SW 1271 (cell line): ENCODE measurements at places on chromosomes 5 and 9.

DNA sequence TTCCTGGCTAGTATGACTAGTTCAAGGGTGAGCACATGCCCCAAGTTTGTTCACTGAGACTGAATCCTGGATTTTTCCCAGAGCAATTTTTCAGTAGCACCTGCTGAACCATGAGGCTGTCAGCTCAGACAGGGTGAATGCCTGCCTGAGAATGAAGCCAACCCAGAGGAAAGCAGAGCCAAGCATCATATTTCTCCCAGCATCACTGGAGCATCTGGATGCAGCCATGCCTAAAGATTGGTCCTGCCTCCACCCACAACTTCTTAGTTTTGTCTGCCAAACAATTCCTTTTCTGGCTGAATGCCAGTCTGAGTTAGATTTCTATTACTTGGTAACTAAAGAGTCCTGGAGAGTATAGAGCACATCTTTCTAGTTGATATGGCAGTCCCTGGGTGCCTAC is 343.6 kb downstream of the CSNK1G3 start:
- no peak for DNase-seq

- no peak for DNase-seq
These were observed 98.1 kb downstream of the KDM4C start for GRCh38 chr9:6855860-6856259.

DNA sequence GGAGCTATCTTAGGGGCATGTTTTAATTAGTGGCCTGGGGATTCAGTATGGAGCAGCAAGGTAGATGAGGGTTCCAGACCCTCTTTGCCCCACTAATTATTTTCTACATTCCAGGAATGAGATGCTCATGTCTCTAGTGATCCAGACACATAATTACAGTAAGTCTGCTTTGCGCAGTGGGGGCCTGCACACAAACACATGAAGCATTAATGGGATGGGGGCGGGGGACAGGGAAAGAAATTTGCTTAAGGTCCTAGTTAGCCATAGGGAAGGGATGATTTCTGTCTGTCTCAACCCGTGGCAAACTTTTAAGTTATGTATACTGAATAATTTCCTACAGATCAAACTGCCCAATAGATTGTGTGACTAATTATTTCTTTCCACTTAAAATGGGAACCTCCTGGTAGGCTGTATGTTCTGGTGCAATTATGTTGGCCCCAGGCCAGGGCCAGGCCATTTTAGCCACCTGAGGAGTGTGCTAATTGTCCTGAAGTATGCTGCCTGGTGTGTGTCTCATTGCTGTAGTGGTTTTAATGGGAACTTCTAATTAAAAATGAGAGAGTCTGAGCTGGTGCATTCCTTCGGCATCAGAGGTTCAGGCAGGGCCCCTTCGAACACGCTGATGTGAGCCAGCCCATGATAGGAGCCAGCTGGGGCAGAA is 134.4 kb downstream of the PTTG1 start:
- DNase-seq: no peak

- DNase-seq: no peak
These were observed 59.4 kb upstream of the TNFSF8 start for GRCh38 chr9:114989600-114990410.

DNA sequence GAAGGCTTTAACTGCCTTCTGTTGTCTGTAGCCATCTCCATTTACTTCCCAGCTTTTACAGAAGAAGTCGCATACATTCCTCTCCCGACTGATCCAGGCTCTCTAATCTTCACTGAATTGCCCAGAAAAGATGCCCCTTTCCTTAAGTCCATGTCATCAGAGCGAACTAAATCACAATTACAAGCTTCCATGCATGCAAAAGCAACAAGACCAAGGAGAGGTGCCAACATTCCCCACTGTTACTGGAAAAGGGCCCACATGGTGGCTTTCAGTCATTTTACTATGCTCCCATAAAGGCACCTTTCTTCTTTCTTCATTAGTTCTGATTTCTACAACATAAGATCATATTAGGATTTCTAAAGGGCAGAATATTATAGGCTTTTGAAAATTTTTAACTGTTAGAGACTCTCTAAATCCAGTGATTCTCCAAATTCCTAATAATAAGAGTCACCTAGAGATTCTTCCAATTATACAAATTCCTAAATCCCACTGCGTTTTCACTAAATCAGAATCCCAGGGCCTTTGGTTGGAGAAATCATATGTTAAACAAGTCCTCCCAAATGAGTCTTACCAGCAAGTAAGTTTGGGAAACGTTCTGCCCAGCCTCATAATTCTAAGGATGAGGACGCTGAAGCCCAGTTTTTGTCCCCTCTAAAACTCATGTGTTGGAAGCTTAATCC is 17.0 kb upstream of the ZFR start:
- DNase-seq: no peak

- DNase-seq: no peak
These were observed 51.2 kb downstream of the NIM1K start for GRCh38 chr5:43243270-43243669.

DNA sequence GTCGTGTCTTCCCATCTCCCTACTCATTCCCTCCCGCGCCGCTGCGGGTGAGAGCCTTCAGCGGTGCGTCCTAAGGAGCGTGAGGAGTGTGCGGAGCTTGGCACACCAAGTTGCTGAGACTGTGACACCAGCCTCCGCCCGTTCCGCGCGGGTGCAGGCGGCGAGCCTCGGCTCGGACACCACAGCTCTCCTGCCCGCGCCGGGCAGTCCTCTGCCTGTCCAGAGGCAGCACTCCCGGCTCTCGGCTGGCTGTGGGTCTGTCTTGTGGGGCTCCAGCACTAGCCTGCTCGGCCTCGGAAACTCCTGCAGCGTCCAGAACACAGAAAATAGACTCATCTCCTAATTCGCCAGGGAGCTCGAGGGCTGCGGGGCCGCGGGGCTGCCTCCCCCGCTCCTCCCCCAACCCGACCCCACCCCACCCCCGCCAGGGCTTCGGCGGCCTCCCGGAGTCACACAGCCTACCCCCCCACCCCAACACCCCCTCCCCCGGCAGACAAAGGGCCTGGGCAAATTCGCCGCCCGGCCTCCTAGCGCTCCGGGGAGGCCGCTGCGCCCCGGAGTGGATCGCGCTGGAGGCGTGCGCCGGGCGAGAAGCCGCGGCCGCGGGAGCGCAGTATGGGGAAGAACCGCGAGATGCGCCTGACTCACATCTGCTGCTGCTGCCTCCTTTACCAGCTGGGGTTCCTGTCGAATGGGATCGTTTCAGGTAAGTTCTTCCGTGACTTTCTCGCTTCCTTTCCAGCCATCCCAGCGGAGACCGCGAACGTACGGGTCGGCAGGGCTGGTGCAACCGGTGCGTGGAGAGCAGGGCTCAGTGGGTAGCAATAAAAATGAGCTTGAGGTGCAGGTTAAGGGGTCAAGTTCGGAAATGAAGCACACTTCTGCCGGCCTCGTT is at the start of gene ADAMTS19:
Gene ADAMTS19, plus strand, starts transcription at position 522 of the 895 bp plus-strand sequence. Its CDS starts 94 bp downstream, at position 616.
- no peak for DNase-seq

GRCh38 chr5:110753600-110753999 is 14.8 kb downstream of the SLC25A46 start:
- no peak for DNase-seq

DNA sequence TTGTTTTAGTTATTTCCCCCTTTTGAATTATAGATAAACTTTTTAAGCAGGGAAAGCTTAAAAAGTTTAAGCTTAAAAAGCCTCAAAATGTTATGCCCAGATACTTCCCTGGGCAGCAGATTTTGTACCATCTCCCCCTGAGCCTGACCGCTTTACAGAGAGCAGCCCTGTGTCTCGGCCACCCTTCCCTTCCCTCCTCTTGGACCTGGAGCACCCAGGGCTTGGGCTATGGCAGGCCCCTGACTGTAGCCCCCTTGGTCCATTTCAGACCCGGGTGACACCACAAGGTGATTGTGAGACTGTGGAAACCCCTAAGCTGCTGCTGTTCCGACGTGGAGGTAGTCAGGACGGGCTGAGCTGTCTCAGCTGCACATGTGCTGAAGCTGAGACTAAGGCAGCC is 97.7 kb downstream of the RALGPS1 start:
- no peak for DNase-seq

DNA sequence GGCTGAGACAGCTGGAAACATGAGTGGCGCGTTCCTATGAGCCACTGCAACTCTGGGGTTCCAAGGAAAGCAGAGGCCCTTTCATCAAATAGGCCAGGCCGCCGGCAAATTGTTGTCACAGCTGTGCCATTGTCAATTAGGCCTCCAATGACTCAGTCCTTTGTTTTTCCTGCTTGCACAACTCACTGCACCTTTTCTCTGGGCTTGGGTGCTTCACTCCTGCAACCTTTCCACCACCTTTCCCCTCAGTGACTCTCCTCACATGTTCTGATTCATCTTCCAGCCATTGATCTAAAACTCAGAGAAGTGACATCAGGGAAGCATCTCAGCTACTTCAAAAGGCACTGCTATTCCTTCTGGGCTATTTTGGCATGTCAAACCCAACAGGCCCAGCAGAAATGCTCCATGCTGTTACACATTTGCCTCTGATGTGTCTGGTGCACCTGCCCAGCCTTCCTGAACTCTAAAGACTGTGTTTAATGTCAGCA is 653.7 kb downstream of the NR2F1-AS1 start:
- no peak for DNase-seq

DNA sequence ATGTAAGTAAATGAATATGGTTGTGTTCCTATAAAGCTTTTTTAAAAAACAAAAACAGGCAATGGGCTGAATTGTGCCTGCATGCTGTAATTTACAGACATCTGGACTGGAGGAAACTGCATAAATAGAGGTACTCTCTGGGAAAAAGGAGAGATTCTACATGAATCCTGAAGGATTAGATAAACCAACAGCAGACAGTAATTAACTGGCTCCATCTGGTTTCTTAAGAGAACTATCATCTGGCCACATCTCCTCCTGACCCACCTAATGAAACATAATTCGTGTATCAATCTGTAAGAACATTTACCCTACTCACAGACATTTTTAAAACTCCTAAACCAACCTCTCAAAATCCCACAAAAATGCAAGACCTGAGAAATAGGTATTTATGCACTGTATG is 528.1 kb upstream of the ST8SIA4 start:
- DNase-seq: no peak

DNA sequence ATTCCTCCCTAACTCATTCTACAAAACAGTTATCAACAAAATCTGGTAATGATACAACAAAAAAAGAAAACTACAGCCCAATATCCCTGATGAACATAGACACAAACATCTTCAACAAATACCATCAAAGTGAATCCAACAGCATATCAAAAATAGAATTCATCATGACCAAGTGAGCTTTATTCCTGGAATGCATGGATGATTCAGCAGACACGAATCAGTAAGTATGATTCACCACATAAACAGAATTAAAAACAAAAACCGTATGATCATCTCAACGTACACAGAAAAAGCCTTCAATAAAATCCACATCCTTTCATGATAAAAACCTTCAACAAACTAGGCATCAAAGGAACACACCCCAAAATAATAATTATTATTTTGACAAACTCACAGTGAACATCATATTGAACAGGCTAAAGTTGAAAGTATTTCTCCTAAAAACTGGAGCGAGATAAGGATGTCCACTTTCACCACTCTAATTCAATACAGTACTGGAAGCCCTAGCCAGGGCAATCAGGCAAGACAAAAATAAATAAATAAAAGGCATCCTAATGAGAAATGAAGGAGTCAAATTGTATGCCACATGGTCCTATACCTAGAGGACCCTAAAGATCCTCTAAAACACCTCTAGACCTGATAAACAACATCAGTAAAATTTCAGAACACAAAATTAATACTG is 305.1 kb upstream of the RGMB start:
- peak; percentile 63 for DNase-seq

DNA sequence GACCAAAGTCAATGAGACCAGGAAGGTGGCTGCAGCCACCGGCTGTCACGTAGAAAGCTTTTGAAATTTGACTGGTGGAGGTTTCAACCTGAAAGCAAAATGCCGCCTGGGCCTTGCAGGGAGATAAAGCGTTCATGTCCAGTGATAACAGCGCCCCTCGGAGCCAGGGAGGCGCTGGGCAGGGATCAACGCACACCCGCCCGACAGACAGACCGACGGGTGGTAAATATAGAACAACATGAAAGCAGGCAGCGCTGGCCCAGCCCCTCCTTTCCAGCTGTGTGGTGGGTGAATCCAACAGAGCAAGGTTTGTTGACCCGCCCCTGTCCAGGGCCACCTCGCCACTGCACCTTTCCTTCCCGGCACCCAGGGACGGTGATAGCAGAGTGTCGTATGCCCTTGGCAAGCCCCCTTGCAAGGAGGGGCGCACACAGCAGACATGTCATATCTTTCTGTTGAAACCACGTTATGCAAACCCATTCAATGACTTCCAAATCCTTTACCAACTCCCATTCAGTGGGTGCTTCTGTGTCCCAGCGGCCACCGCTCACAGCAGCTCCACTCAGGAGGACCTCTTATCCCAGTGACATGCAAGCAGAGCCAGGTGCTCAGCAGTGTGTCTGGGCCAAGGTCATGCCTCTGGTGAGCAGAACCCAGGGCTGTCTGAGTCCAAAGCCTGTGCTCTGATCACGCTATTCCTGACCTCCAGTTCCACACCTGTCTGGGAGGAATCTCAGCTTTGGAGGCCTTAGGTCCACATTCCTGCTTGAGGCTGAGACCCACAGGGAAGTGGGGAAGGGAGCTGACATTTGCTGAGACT is 38.7 kb downstream of the NKX2-5 start:
- no peak for DNase-seq

- no peak for DNase-seq
These were observed 98.0 kb upstream of the NR3C1 start for GRCh38 chr5:143501310-143502044.

DNA sequence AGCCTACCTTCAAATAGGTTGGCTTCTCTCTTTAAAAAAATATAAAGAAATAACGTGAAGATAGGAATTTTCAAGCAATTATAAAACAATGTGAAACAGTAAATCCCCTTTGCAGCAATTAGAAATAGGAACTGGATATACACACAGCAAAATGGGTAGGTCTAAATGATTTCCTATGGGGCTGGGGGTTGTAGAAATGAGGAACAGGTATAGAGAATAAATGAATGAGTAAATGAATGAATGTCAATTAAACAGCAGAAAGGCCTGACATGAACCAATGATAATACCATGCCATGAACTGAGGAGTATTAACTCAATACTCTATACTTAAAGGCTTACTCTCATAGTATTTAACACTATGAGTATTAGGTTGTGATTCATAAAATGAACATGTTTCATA is 21.6 kb downstream of the SSBP2 start:
- no peak for DNase-seq

GRCh38 chr9:119707228-119707845 is 338.1 kb upstream of the BRINP1 start:
- DNase-seq: no peak

DNA sequence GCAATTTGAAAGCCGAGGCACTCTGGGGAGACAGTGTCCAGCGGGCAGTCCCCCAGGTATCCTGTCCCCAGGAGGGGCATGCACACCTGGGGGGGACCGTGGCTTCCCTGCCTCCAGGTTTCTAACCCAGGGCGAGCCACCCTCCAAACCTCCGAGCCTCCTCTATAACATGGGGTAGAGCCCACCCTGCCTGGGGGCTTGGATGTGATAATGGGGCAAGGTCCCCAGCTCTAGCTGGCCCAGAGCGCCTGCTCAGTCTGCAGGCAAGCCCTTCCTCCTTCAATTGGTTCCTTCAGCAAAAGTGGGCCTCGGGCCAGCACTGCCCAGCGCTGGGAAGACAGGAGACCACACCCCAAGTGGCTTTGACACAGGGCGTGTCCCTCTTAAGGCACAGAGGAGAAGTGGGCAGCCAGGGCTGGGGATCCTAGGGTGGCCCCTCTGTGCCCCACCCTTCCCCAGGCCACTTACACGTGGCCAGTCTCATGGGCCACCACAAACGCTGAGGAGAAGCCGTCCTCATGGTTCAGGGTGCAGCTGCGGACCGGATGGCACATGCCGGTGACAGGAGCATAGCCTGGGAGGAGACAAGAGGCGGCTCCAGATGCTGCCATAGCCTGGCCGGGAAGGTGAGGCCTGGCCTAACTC is 94.3 kb downstream of the ZNF354C start:
- no peak for DNase-seq
